ENCODE measurements at places on chromosomes 13 and 19. TPM values are rescaled to one million over a fixed set of nuclear protein-coding genes. Genes with fewer than 3 reads are reported as not detected.

- no peaks in the 10 kb centered on the region for H3K36me3 ChIP-seq
- H3K27ac ChIP-seq, result no peak overlapping the region
- no peaks in the 10 kb centered on the region for H3K27me3 ChIP-seq
- DNase-seq, result no peak
- H3K4me3 ChIP-seq, result no peak overlapping the region
- peaks cover 2% of the 10 kb centered on the region for H3K4me1 ChIP-seq
Observed at GRCh38 chr13:109131698-109132257, 502.4 kb downstream of the MYO16 start.

- H3K4me3 ChIP-seq, result no peak overlapping the region
- no peaks in the 10 kb centered on the region for H3K4me1 ChIP-seq
- no peaks in the 10 kb centered on the region for H3K27me3 ChIP-seq
- H3K27ac ChIP-seq, result no peak overlapping the region
Observed at GRCh38 chr19:38182536-38183210, 41.3 kb downstream of the DPF1 start.

Gene MBD3L2
- total RNA-seq, result not detected

Gene ZIC2
- 0.50 TPM for total RNA-seq

DNA sequence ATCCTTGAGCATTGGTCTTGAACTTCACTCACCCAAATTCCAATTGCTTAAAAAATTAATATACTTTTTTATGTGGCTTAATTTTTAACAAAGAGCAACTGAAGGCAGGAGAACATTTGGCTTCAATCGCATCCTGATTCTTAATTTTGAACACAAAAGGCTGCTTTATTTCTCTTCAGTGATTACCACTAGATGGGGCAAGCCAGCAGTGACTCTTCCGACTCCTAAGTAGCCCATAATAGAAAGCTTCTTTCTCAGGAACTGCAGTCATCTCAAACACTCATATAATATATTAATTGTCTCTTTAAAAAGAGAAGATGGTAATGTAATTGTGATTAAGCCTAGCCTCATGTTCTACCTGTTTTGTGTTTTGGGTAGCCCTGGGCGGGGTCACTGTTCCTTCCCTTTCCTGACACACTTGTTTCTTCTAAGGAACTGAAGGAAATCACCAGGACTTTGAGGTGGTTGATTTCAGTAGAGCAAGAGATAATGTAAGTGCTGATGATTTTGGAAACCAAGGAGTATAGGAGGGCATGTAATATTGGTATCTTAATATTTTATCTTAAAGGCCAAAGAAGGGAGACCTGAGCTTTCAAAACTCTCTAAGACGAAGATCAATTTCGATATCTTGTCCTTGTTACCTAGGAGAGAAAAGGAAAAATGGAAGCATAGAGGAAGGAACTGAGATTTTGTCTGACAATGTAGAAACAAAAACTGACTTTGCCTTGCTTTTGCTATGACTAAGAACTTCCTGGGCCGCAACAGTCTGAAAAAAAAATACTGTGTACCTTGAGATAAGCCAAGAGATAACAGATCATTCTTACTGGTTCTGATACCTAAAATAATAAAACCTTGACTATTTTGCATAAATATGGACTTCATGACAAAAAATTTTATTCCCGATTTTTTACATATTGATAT lies 73.1 kb downstream of the TNFSF13B start:
- H3K36me3 ChIP-seq, result no peaks in the 10 kb centered on the region
- peak overlapping the region; percentile 51 for H3K4me3 ChIP-seq
- H3K27ac ChIP-seq, result peak overlapping the region; percentile 74
- H3K27me3 ChIP-seq, result no peaks in the 10 kb centered on the region
- peaks cover 52% of the 10 kb centered on the region for H3K4me1 ChIP-seq

GRCh38 chr19:40424637-40425449 lies 949 bp downstream of the SERTAD1 start:
- no peak for DNase-seq
- H3K4me1 ChIP-seq, result peaks cover 26% of the 10 kb centered on the region
- no peaks in the 10 kb centered on the region for H3K27me3 ChIP-seq
- H3K36me3 ChIP-seq, result peaks cover 20% of the 10 kb centered on the region
- H3K27ac ChIP-seq, result peak overlapping the region; percentile 89

All from activated CD4-positive, alpha-beta memory T cell treated with anti-CD3 and anti-CD28 coated beads, Interleukin-2, amount 10 ng/mL, durations not matched to agents 7 days and 5 days (primary cell).